NCI-H1092 (cell line): ENCODE measurements at places on chromosomes 4 and X.

- no peak for DNase-seq
Observed at GRCh38 chr4:54277691-54278090, 48.6 kb downstream of the PDGFRA start.

GRCh38 chr4:26782830-26783202 is 77.8 kb upstream of the STIM2 start:
- DNase-seq: no peak

- DNase-seq: no peak
Observed at GRCh38 chrX:10395643-10396042, 224.7 kb downstream of the MID1 start.

DNA sequence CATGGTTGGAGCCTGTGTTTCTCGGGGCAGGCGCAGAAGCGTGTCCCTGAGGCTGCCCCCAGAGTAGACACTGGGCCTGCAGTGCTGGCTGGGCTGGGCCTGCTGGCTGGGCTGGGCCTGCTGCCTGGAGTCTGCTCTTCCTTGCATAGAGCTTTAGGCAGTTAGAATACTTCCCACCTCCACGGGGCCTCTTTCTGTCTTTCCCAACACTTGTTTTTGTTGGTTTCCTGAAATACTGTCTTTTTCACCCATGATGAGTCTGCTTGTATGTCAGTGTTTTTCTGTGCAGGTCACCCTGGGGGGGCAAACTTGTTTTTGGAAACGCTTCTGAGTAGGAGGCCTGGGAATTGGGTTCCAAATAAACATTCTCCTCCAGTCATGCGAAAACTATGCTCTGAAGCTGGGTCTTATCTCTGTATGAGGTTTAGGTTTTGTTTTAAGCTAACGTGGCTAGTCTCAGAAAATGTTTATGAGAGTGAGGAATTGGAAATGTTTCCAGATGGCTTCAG is 32.2 kb downstream of the TRMT44 start:
- DNase-seq: no peak

DNA sequence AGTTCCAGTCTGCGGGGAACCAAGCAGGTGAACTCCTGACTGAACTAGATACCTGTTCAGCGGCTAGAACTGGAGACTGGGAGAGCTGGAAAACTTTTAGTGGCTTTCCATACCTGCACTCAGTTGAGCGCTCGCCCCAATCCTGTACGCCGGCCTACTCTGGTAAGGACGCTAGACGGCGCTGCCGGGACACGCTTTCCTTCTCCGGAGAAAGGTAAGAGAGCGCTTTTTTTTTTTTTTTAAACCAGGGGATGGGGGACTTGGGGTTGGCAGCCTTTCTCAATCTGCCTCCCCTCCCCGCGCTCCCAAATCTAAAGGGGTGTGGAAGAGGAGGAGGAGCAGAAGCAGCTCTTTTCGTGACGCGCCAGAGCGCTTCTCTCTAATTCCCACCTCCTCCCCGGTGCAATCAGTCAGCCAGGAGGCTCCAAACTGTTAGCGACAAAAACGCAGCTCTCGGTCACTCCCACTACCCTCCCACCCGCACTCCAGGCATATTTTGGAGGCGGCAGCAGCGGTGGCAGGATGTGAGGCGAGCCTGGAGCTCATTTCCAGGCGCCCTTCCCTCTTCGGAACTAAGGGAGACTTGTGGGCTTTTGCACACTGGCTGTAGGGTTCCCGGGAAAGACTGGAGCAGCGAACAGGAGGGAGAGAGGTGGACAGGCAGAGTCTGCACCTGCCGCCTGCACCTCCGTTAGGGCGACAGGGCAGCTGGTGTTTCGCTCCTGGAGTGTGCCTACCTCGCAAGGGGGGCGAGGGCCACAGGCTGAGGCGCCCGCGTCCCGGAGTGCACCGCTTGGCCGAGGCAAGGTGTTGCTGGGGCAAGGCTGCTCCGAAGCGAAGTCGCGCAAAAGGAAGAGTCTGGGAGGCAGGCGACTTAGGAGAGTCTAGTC is at the start of gene IL1RAPL2:
Gene IL1RAPL2, plus strand, starts transcription at position 409 of the 890 bp plus-strand sequence.
- DNase-seq: no peak

DNA sequence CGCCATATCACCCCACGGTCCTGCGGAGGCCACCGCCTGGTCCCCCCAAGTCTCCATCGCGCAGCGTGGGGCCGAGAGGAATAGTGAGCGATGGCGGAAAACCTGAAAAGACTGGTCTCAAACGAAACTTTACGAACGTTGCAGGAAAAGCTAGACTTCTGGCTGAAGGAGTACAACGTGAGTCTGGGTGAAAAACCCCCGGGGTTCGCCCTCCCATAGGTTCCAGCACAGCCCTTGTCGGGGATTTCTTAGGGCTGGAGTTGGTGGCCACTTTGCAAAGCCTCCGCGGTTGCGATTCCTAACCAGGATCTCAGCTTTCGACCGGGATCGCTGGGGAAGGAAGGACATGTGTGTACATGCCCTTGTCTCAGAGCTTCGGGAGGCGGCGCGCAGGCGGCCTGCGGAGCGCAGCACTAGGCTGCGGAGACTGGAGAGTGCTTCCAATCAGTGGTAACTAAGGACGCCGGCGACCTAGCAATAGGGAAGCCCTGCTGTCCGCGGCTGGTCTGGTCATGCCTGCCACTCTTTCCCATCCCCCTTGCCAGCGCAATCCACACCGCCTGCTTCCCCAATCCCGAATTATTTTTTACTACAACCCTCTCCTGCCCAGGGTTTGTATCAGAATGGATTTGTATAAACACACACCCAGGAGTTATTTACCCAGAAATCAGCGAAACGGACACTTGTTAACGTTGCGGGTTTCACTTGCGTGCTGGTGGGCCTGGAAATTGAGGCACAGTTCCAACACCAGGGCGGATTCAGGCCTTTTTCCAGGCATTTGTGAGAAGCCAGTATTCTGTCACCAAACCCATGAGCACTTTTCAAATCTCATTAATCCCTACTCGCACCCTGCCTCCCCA is 741 bp downstream of the SPATA18 start:
- DNase-seq: no peak

DNA sequence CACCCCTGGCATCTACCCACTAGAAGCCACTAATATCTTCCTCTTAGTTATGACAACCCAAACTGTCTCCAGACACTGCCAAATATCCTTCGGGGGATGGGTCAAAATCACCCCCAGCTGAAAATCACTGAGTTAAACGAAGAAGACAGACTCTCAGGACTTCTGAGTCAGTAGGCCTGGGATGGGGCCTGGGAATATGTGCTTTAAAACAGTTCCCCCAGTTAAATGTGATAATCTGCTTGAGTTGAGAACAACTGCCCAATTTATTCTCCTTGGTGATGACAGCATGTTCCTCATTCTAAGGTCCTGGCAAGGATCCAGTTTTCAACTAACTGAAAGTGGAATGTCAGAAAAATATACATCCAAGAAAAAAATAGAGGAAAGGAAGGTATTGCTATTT is 52.4 kb downstream of the CBLL2 start:
- DNase-seq: no peak

DNA sequence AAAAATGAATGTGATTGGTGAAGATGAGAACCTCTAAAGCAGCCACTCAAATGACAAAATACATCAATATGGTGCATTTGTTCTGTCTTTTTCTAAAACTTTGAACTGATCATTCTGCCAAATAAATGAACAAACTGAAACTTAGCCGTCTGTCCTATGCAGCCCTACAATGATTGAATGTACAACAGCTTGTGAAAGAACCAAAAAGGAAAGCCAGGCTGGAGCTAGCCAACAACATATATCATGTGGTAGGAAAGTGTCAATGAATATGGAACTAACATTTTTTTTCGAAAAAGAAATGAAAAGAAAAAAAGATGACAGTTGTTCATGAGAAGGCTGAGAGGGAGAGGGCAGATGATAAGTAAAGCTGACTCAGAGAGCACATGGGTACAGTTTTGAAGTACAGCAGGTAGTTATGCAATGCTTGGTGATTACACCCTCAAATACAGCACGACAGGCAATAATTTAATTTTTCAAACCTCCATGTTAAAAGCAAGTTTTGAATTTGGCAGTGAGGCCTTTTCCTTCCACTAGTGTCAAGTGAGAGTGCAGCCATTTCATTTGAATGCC is 21.2 kb upstream of the SLC7A11 start:
- DNase-seq: no peak

GRCh38 chr4:1843852-1844251 is 12.1 kb downstream of the LETM1 start:
- no peak for DNase-seq

DNA sequence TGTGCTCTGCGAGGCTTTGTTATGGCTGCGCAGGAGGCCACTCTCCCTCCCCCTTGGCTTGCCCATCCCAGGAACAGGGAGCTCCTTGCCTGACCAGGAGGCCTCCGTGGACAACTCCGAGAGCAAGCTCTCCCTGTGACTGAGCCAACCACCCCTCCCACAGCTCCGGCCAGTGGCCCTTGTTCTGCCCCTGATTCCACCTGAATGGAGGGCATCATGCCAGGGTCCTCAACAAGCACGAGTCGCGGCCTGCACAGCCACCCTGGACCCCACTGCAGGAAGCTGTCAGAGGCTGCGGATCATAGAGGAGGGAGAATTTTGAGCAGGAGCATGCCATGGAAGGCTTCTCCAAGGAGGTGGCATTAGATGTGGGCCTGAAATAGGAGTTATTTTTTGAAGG is 44.8 kb upstream of the GRPEL1 start:
- no peak for DNase-seq

DNA sequence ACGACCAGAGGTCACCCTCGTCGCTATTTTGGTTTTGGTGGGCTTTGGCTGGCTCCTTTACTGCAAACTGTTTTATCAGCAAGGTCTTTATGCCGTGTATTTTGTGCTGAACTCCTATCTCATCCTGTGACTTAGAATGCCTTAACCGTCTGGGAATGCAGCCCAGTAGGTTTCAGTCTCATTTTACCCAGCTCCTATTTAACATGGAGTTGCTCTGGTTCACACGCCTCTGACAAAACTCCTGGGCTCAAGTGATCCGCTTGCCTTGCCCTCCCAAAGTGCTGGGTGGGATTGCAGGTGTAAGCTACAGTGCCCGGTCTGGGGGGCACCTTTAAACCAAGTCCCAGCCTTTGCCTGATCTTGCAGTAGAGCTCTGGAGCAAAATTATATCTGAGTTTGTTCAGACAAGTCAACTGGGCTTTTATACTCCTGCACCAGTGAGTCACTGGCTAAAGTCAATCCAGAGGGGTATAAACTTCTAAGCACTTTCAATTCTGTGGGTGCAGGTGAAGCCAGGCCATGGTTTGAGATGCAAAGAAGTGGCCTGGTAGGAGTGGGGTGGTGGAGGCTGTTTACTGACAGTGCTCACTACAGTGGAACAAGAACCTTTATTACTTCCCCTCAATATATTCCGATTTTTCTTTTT is 50.2 kb downstream of the MGST2 start:
- no peak for DNase-seq

- DNase-seq: no peak
Observed at GRCh38 chr4:2438822-2439718, 20.3 kb downstream of the CFAP99 start.

- DNase-seq: no peak
Observed at GRCh38 chrX:72105436-72105835, 26.3 kb downstream of the RTL5 start.

DNA sequence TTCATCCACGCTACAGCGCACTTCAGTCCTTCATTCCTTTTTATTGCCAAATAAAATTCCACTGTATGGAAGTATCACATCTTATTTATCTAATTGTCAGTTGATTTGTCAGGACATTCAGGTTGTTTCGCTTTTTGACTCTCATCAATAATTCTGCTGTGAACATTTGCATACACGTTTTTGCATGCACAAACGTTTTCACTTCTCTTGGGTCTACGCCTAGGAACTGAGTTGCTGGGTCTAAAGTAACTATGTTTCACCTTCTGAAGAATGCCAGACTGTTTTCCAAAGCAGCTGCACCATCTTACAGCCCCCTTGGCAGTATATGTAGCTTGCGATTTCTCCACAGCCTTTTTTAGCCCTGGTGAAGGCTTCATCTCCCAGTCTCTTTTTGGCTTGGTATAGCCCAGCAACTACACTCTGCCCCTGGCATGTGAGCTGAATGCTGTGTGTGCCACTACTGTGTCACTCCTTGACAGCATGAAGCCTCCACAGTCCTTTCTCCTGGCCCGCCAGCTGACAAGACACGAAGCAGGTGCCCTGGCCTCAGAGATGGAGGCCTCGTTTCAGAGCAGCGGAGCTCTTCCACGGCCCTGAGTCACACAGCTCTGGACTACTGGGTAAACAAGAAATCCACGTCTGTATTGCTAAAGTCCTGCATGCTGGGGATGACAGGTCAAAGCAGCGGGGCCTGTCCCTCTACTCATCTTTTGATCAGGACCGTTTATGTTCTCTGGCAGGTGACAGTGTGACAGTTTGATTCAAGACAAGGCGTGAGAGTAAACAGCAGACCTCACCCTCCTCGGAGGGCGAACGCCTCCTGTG is 75.5 kb downstream of the NSUN7 start:
- DNase-seq: no peak

DNA sequence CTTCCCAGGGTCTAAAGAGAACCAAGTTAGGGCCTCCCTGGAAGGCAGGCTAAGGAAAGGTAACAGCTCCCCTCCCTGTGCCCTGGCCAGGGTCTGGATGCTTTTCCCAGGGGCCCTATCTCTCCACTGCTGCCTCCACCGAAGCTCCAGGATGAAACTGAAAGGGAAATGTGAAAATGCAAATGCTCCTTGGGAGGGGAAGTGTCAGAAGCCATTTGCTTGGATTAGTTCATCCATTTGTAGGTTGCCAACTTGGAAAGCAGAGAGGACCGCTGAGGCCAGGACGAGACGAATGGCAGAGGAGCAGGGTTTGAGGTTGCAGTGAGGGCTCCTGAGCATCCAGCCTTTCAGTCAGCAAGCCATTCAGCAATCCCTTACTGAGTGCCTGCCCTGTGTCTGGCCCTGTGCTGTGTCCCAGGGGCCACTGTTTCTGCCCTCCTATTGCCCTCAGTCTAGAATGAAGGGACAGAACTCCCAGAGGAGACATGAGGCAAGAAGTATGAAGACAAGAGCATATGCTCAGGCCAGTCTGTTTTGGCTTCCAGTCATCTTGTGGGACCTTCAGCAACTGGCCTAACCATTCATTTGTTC is 45.9 kb upstream of the PGRMC1 start:
- DNase-seq: no peak

- DNase-seq: no peak
Observed at GRCh38 chr4:68466751-68467150, 19.5 kb downstream of the TMPRSS11E start.

DNA sequence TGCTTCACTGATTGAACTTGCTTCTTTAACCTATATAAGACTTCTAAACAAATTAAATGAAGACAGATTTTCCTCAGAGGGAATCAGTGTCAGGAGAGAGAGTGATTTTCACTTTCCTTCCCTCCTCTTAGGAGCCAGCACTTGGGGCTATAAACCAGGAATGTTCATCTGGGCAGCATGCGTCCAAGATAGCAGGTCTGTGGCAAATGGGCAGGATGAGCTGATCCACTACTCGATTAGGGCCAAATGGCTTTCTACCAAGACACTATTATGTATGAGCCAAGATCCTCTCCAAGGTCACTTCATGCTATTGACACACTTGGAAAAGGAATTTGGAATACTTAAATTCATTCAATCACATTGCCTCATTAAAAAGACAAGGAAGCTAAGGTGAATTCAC is 203.9 kb upstream of the GRID2 start:
- no peak for DNase-seq

DNA sequence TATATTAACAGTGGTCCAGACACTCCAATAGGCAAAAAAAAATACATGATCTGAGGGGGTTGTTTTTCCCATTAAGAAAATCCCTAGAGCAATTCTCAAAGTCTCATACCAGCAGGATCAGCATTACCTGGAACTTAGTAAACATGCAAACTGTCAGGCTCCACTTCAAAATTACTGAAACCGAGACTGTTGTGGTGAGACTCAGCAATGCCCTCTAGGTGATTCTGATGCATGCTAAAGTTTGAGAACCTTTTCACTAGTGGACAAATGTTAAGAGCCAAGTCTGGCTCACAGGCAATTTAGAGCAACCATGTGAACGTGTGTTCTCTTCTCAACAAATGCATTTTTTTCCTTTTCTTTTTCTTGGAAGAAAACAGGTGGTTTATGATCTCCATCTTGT is 30.2 kb downstream of the NEK1 start:
- DNase-seq: no peak
